ENCODE measurements at places on chromosomes 2 and 18.

DNA sequence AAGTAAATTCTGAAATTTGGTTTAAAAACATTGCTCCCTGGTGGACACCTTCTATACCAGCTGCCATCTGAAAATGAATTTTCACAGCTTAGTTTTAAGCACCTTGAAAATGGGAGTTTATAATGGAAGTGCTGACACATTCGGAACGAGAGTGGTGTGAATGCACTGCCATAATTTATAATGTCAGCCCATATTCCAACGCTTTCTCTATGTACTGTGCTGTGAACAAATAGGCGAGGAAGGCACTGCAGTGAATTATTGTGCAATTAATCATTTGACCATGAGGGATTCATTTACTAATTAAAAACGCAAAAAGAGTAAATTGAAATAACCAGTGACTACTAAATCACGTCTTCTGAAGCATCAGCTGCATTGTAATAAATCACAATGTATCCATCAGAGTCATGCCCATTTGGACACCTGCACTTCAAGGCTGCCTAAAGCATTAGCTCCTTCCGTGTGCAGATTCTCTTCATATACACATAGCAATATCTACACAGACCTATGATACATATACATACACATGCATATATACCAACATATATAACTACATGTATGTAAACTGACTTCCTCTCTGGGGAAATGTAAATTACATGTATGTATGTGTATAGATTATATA is 699.8 kb downstream of the GALR1 start:
- DNase-seq: no peak

DNA sequence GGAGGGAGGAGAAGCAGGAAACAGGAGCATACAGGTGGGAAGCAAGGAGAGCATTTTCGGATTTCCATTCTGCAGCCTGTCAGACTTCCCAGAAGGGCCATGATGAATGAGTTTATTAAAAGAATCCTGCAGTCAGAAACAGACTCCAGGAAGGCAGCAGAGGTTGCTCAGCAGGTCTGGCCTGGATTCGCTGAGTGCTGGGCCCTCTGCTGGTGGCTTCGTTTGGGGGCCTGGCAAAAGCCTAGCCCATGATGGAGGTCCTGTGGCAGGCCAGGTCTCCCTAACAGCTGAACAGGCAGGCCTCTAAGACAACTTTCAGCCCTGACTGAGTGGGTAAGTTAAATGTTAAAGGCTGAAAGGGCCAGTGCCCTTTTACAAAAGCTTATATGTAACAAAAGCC is 108.2 kb upstream of the CAPN13 start:
- DNase-seq: no peak

DNA sequence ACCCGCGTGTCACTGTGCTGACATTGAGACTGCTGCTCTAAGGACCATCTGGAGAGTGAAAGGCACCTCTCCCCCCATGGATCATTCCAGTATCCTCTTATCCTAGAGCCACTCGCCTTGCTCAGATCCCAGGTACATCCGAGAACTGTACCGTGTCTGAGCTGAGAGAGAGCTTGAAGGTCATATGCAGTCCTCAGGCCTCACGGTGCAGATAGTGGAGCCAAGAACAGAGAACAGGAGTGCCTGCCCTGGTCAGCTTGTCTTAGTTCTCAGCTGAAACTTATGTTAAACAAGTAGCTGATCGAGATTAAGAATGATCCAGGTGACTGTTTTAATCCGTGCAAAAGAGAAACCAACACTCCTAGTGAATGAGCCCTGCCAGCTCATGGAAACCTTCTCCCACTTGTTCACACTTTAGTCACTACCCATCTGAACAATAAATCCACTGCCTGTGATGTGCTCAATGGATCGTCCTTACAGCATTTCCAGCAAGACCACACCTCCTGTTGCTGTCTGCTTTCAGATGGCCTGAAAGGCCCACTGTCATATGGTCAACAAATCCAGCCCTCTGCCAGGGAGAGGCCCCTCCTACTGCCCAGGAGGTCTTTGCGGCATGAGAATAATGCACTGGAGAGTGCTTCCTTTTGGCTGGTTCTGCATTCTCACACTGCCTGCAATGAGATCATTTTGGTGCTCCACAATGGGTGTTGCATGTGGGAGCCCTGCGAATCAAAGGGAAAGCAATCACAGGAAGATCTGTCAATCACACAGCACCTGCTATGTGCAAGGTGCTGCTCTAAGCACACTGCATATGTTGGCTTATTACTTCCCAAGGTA is 43.7 kb upstream of the APCDD1 start:
- DNase-seq: no peak

DNA sequence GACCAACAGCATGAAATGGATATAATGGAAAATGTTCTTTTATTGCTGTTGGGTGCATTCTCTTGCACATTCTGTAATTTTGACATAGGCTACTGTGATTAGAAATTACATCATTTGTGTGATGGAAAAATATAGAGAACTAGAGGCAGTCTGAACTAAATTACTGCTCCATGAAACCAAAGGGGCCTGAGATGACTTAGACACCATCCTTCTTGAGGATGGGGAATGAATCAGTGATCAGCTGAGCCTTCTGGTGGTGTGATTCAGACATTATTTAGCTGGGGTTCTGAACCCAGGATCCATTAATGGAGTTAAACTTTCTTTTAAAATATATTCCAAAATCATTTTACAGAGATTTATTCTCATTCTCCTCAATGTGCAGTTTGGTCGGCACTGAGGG is 135.8 kb downstream of the LDLRAD4 start:
- DNase-seq: no peak

DNA sequence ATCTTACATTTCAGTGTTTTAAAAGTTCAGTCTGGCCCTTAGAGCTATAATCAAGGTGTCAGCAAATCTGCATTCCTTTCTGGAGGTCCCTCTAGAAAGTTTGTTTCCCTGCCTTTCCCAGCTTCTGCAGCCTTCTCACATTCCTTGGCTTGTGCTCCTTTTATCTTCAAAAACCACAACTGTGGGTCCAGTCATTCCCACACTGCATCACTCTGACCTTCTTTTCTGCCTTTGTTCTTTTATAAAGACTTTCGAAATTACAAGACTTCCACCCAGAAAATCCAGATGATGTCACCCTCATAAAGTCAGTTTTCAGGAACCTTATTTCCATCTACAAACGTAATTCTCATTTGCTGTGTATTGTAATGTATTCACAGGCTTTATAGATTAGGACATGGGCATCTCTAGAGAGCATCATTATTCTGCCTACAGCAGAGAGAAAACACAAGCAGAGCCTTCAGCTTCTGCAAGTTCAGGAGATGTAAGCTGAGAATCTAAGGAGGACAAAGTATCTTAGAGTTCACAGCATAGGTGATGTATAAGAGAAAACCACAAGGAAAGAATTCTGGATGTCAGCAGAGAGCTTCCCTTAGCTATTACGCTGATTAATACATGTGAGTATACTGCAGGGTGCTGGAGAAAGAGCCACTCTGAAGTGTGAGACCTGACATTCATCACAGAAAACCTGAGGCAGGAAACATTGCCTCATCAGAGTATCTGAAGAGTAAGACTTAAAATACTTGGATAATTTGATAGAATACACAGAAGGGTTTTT is 1100.2 kb downstream of the CBLN2 start:
- no peak for DNase-seq

DNA sequence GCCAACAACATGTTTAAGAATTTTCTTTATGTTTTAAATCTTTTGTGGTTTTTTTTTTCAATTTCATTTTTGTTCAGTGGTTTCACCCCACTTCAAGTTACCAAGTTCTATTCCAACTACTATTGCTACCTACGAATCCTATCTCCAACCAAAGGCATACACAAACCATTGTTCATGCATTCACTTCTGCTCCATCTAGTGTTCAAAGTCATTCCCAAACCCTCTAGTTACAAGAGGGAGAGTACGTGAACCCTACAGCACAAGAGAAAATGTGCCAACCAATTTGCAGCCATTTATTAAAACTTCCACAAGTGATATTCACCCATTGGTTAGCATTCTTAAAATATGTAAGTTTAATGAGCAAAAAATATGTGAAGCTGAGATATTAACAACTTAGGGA is 295.1 kb upstream of the KYNU start:
- no peak for DNase-seq

DNA sequence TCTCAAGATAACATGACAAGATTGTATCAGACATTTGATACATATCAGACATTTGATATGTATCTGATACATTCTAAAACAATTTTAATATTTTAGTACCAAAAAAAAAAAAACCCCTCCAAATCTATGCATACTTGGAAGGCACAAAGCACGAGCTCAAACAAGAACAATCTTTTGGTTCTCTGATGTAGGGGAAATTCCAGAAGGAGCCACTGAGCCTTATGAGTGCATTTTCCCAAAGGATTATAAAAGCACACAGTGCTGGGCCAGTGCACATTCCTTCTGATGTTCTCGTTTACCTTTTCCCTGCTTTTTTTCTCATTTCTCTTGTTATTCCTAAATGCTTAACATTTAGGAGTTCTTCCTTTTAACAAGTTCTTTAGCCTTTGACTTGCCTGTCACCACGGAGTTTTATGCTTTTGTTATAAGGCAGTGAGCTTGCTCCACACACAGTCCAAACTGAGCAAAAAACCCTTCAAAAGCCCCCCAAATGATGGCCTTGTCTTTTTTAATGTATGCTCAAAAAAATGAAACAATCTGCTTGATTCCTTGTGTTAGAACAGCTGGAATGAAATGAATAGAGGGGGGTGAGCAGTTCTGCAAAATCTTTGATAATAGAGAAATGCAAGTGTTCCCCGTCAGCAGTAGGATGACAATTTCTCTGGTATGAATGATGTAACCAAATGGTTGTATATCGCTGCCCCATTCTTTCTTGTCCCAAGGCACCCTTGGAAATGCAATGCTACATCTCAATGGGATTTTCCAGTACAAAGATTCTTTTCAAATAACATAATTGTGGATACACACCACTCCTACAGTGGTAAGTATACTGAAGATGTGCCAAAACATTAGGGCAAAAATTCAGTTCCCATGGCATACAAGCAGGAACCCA is 597.2 kb upstream of the ZEB2 start:
- DNase-seq: no peak

- no peak for DNase-seq
Measured at GRCh38 chr2:171902840-171903420, 8.9 kb upstream of the SLC25A12 start.

DNA sequence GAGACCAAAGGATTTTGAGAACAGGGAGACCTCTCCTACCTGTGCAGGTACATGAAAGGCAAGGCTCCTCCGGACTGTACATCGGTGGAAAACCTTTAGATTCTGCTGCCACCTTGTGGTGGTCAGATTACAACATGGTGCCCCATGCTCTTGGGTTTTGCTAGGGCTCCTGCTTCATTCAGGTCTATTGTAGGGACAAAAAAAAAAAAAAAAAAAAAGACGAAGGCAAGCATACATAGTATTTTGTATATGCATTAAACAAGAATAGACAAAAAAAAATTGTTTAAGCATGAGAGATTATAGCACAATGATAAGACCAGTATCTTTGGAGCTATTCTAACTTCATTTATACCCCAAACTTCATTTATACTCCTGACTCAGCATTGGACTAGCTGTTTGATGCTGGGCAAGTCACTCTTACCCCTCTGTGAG is 27.4 kb upstream of the SPR start:
- peak; percentile 44 for DNase-seq

DNA sequence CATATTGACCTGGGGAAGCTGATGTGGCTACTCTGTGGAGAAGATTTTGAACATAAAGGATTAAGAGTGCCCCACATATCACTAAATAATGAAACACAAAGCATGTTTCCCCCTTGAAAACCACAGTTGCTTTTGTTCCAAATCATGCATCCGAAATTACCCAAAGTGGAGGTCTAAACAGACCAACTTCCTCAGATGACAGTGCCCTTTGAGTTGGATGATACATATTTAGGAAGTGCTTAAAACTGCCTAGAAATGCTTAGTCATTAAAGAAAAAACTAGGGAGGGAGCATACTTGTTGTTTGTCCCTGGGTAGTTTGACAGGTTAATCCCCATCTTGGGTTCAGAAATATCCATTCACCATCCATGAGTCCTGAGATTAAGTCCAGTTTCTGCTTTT is 1070.3 kb downstream of the SUCLG1 start:
- DNase-seq: no peak

GRCh38 chr2:233980955-233981561 is 63.9 kb downstream of the TRPM8 start:
- no peak for DNase-seq

DNA sequence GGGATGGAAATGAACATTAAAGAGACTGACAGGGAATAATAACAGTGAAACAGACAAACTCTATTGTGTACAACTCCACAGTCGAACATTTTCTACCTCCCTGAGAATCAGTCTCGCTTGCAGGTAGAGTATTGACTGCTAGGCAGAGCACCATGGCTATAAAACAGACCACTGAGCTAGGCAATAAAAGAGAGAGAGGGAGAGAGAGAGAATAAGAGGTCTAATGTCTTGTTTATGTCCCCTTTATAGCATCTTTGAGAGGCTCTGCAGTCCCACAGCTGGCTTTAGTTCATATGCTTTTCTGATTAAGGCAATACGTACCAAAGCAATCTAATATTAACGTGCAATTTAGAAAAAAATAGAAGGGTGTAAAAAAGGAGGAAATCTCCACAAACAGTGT is 652.6 kb downstream of the NRXN1 start:
- no peak for DNase-seq

DNA sequence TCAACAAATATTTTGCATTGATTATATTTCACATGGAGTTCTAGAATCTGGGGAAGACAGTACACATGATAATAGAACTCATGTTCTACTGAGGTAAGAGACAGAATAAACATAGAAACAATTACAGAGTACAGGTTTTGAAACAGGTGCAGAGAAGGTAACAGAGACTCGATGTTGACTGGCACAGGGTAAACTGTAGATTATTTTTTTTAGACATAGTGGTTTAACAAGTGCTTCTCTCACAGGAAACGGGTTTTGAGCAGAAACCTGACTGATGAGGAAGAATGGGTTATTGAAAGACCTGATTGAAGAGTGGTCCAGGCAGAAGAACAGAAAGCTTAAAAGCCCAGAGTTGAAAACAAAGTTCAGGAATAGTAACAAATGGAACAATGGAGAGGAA is 1002.5 kb upstream of the FAM98A start:
- DNase-seq: no peak

GRCh38 chr2:86140969-86141392 is 34.9 kb downstream of the PTCD3 start:
- DNase-seq: no peak

DNA sequence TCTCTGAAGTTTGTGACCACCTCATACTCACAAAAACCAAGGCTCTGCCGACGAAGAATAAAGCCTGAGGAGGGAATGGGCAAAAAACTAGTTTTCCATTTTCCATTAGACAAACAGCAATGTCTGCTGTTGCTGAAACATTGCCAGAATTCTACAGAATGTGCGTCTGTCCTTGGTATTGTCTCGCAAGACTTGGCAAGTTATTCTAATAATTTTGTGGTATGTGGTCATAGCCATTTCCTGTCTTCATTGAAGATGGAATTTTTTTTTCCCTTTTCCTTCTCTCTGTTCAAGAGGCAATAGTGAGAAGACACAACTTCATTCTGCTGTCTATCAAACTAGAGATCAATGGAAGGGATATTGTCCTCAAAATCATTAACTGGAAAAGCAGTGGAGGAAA is 296.1 kb downstream of the RND3 start:
- DNase-seq: no peak

DNA sequence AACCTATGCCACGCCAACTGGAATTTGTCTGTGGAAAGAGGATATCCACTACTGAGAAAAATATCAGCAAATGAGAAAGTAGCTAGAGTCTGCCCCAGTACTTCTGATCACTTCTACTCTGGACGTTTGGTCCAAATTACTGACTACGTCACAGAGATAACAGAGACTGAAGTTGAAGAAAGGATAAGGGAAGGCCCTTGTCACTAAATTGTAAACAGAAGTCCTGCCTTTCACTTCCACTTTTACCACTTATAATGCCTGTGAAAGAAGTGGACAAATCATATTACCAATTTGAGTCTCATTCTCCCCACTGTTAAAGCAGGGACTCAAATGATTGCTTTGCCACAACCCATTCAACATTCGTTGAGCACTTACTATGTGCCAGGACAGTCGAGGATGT is 173.9 kb upstream of the ERBB4 start:
- no peak for DNase-seq
